ENCODE measurements at places on chromosomes 2 and 18.

DNA sequence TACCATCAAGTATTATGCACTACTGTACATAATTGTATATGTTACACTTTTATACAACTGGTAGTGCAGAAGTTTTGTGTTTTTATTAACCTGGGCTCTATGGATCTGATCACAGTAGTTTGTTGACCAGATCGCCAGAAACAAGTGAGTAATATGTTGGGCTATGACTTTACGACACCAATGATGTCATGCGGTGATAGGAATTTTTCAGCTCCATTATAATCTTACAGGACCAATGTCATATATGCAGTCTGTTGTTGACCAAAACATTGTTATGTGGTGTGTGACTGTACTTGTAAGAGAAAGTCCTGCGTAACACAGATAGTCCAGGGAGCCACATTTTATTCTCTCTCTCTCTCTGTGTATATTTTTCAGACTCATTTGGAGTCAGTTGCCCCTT, 4.5 kb upstream of the ACOXL start:
- DNase-seq, result no peak

DNA sequence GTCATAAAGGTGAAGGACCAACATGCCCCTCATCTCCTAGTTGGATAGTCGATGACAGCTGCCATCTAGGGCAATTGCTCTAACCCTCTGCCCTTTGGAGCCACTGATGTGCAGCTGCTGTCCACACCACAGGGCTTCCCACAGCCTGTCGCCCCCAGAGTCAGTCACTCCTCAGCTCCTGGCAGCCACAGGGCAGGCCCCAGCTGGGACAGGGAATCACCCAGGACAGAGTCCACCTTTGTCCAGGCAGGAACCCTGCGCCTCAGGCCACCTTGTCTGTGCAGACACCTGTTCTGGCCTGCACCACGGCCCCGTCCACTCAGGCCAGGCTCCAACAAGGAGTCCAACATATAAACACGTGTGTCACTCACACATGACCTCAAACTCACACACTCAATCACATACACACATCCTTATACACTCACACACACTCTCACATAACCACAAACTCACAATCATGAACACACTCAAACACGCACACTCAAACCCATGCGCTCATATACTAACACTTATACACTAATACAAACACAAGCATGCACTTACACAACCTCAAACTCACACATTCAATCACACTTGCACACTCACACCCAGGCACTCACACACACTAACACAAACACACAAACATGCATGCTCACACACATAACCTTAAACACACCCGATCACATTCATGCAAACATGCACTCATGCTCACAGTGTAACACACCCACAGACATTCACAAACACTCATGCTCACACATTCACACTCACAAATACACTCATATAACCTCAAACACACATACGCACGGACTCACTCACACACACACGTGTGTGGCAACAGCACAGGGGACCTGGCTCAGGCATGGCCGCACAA, 29.7 kb downstream of the HDAC4 start:
- DNase-seq, result no peak

DNA sequence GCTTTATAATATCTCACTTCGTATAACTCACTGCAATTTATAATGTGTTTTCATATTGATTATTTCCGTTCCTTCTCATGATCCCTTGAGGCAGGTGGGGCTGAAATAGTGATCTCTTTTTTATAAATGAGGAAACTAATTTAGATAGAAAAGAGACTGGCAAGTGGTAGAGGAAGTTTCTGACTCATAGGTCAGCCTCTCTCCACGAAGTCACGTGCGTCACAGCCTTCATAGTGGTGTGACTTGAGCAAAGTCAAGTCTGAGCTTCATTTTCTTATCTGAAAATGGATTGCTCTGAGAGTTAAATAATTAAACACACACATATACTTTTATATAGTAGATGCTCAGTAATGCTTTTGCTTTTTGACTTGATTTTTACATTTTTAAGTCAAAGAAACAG, 19.9 kb downstream of the ABCG5 start:
- DNase-seq, result peak; percentile 28

GRCh38 chr2:213002383-213002782, 149.0 kb downstream of the IKZF2 start:
- DNase-seq, result no peak

GRCh38 chr2:31137211-31138036, 816 bp downstream of the GALNT14 start:
- DNase-seq, result peak; percentile 10

GRCh38 chr2:27572998-27573429, 9.8 kb upstream of the ZNF512 start:
- no peak for DNase-seq

DNA sequence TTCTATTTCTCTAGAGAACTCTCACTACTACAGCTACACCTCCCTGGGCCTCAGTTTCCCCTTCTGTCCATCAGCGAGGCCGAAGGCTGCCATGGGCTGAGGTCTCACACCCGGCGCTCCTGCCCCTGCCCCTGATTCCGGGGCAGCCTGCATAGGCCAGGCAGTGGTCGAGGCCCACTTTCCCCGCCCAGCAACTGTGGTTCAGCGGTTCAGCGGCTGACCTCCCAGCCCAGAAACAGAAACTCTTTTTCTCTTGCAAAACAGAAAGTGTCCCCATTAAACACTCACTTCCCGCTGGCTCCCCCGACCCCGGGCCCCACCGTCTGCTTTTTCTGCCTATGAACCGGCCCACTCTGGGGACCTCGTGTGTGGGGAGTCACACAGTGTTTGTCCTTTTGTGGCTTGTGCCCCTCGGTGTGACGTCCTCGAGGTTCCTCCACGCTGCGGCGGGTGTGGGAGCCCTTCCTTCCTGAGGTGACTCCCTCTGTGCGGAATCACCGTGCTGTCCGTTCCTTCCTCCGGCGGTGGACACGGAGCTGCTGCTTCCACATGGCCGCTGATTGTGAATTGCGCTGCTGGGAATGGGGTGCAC, 16.0 kb downstream of the PDCD1 start:
- peak; percentile 43 for DNase-seq

- DNase-seq, result no peak
These were observed 215.5 kb upstream of the RAB6C start for GRCh38 chr2:129763966-129764365.

- DNase-seq, result no peak
These were observed 63.9 kb downstream of the NEB start for GRCh38 chr2:151670346-151670745.

GRCh38 chr2:121666042-121666441, 16.8 kb upstream of the CLASP1 start:
- no peak for DNase-seq

GRCh38 chr2:39625927-39626270, 39.8 kb upstream of the TMEM178A start:
- DNase-seq, result no peak

DNA sequence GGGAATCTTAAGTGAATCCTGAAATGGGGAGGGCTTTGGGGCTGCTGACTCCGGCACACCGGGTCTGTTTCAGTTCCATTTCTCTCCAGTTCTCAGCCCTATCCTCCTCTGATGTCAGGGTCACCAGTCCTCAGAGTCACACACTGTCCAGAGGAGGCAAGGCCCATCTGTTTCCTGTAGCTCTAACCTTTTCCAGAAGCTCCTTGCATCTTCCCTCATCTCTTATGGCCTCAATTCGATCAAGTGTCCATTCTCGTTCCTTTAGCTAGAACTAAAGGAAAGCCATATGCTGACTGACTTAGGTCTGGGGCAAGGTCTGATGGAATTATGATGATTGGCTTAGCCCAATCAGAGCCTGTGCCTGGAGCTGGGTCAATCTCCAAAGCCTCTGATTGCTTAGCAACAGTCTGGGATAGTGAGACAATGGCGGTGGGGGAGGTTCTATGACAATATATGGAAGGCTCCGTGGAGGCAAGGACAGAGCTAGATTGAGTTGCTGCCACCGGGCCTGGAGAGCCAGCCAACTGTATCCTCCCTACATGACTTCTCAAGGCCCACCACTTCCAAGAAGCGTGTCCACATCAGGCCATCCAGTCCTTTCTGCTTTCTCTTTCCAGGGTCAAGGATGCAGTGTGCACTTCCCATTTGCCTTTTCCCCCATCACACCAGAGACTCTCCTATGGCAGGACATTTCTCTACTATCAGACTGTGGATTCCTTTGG, 5.2 kb downstream of the ANKRD53 start:
- no peak for DNase-seq

GRCh38 chr2:128577141-128577930, 258.7 kb upstream of the HS6ST1 start:
- DNase-seq, result no peak

- no peak for DNase-seq
These were observed 40.8 kb downstream of the RTN4 start for GRCh38 chr2:55009277-55010060.

DNA sequence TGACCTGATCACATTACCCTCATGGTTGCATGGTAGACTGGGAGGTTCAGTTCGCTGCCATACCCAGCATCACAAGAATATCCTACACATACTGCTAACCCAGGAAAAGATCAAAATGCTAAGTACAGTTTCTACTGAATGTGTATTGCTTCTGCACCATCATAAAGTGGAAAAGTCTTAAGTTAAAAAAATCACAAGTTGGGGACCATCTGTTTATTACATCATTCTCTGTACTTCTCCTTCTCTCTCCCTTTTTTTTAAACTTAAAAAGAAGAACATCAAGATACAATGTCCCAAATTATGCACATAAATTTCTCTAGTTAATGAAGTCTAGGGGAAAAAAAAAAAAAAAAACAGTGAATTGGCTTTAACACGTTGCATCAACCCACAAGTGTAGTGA, 43.3 kb downstream of the NBAS start:
- no peak for DNase-seq

GRCh38 chr18:50232419-50232818, 33.9 kb downstream of the CFAP53 start:
- DNase-seq, result no peak

- no peak for DNase-seq
These were observed 135.6 kb downstream of the RBMS1 start for GRCh38 chr2:160358046-160358445.

- no peak for DNase-seq
These were observed 58.5 kb downstream of the ROCK1 start for GRCh38 chr18:21053127-21053526.

GRCh38 chr18:48127606-48128005, 197.1 kb upstream of the SMAD2 start:
- no peak for DNase-seq

DNA sequence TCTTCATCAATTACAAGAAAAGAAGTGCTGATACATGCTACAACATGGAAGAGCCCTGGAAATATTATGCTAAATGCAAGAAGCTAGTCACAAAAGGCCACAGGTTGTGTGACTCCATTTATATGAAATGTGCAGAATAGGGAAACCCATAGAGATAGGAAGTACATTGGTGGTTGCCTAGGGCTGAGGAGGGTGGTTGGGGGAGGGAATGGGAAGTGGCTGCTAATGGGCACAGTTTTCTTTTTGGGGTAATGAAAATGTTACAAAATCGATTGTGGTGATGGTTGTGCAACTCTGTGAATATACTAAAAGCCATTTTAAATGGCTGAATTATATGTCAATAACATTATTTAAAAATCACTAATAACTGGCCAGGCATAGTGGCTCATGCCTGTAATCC, 24.3 kb upstream of the RESP18 start:
- DNase-seq, result no peak

GRCh38 chr2:42566837-42567321, 1.6 kb upstream of the MTA3 start:
- DNase-seq, result no peak

- no peak for DNase-seq
These were observed 403.8 kb upstream of the ID2 start for GRCh38 chr2:8277921-8278571.

DNA sequence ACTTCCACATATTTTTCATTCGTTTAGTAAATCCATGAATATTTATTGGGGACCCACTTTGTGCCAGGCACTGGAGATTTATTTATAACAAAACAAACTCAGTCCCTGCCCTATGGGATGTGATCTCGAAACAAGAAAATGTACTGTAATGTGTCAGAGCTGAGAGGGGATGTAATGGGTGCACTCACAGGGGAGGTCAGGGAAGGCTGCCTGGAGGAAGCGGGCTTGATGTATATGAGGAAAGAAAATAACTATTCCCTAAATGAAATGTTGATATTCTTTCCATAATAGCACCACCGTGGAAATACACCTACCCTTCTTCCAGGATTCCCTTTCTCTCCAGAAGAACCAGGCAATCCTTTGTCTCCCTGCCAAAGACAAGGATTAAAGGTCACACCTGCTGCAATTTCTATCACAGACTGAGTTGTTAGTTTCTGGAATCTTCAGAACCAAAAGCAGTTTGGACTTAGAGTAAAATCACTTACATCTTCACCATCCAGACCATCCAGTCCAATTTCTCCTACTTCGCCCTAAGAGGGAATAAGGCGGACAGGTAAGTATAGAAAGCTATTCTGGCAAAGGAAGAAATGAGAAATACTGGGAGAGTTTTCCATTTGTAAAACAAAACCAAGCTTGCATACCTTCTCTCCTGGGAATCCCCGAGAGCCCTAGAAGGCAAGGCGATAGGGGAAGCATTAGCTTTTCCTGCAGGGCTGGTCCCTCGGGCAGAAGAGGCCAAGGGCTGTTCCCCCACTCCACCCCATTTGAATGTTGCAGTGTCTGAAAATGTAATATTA, 55.0 kb downstream of the COL6A3 start:
- no peak for DNase-seq

DNA sequence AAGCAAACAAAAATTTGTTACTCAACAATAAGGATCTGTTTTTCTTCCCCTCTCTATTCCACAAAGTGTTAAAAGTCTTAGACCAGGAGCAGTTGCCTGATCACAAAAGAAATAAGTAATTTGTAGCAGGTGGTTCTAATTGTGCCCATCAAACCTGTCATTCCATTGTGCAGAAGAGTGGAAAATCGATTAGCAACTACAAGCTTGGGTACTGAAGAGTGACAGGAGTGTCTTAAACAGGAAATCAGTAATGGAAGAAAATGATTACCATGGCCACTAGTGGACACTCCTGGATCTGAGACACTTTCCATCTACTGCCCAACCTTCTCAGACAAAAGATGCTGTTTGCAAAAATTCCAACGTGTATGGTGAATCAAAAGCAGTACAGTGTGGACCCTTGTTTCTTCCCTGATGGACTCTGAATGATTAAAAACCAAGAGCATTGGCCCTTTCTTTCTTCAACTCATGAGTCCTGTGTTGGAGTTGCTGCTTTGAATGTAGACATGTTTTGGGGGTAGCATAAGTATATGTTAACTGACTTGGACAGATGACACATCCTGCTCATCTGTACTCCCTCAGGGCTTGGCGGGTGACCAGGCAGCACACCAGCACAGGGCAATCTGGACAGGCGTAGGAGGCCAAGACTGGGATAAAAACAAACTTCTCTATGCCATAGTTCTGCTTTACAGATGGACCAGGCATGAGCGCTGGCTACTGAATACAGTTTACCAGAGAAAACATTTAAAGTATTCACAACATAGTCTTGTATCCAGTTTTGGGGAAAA, 51.9 kb downstream of the PLA2R1 start:
- no peak for DNase-seq

GRCh38 chr2:75030218-75031009, 72.0 kb downstream of the POLE4 start:
- no peak for DNase-seq

- no peak for DNase-seq
These were observed 49.5 kb downstream of the KCNE4 start for GRCh38 chr2:223101340-223102039.

- no peak for DNase-seq
These were observed 190.7 kb downstream of the NCKAP5 start for GRCh38 chr2:133377599-133377998.
